ENCODE measurements at places on chromosomes 1 and 21.

- no peak for DNase-seq
Measured at GRCh38 chr1:27884006-27884954, 11.9 kb downstream of the THEMIS2 start.

DNA sequence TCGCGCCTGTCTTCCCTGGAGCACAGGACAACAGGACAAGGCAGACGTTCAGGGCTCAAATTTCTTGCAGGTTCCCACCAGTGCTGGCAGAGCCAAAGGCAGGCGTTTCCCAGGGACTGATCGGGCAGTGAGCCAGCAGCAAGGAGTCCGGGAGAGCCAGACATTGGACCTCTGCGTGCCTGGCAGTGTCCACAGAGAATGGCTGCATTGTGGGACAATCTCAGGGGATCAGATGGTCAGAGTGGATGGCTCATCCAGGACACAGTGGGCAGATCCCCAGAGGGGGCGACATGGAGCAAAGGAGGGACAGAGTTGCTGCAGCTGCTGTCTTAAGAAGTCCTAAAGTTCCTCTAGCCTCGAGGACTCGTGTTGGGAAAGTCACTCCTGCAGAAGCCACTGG, 4.6 kb downstream of the TMEM63A start:
- no peak for DNase-seq

- no peak for DNase-seq
Measured at GRCh38 chr1:184527402-184527801, 140.6 kb downstream of the C1orf21 start.

- no peak for DNase-seq
Measured at GRCh38 chr1:225981714-225982113, 17.4 kb downstream of the SDE2 start.

DNA sequence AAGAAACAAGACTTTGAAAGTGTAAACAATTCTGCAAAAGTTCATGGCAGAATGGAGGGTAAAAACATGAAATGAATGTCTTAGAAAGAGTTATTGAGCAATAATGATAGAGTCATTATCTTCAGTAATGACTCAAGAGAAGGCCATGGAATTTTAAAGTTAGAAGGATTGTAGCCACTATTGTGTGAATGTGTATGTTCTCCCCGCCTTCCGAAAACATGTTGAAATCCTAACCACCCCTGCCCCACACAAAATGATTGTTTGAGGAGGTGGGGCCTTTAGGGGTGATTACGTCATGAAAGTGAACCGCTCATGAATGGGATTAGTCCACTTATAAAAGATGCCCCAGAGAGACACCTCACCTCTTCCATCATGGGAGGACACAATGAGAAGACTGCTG, 93.8 kb upstream of the CCDC190 start:
- DNase-seq: no peak

GRCh38 chr1:168087696-168088095, 49.0 kb downstream of the GPR161 start:
- DNase-seq: no peak

GRCh38 chr1:40650075-40650474, 15.4 kb downstream of the RIMS3 start:
- DNase-seq: no peak

GRCh38 chr1:233180641-233181364, 114.7 kb downstream of the PCNX2 start:
- DNase-seq: no peak

DNA sequence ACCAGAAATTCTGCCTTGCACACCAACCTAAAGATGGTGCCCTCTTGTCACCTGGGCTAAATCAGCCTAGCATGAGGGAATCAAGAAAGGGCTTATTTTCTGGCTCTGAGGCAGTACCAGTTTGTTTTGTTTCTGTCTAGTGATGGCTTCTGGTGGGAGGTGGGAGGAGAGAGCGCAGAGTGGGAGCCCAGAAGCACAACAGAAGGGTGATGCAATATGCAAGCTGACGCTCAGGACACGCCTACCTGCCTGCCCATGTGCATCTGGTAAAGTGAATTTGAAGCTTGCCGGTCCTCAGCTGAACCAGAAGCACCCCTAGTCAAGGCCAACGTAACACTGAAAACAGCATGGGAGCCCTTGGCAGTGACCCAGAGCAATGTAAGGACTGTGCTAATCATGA, 138.4 kb upstream of the TIAM1 start:
- DNase-seq: no peak

DNA sequence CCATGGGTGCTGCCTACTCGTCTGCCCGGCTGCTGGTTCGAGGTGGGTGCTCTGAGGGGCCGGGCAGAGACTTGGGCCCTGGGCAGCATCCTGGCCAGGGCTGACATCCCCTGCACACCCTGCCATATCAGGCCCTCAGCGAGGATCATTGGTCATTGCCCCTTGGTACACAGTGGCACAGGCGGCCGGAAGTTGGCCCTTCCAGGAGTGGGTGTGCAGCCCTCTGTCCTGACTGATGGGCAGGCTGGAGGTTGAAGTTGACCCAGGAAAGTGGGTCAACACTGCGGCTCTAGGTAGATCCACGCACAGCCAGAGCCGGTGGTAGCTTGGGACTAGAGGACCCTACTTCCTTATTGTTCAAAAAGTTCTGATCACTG, 72.9 kb downstream of the TRIM11 start:
- DNase-seq: no peak

GRCh38 chr21:31974454-31974985, 101.7 kb downstream of the HUNK start:
- no peak for DNase-seq

DNA sequence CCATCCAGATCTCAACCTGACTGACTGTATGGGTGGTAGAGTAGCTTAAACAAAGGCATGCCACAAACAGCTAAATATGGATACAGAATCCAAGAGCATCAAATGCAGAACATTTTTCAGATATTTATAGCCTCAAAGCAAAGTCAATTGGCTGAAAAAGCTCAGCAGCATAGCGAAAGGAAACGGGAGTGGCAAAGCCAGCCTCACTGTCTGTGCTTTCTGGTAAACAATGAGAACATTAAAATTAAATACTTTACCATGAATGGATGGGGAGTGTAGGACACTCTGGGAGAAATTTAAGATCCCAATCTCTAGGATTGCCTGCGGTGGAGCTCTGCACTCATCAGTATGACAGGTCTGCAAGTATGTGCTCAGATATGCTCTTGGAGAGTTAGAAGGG, 4.4 kb downstream of the RASAL2 start:
- DNase-seq: no peak

DNA sequence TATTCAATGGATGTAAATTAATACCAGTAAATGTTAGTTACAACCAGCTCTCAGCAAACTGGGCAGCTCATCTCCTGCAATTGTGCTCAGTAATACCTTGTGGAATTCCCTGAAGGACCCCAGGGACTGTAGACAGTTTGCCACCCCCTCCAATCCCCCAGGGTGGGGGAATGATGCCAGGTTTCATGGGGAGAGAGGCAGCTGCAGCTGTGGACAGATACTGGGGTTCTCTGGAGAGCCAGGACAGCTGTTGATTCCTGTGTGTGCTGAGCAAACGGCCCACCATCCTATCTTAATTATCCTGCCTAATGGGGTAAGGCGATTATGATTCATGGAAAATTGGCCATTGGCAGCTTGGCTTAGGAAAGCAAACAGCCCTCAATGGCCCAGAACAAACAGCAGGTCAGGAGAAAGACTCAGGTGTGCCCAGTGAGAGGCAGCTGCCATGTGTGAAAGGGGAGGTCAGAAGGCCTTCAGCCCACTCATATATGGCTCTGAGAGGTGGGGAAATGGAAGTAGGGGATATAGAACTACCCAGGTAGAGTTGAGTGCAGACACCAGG, 148.9 kb upstream of the CTTNBP2NL start:
- DNase-seq: no peak

GRCh38 chr1:233373226-233373625, 45.7 kb downstream of the MAP3K21 start:
- no peak for DNase-seq

- no peak for DNase-seq
Measured at GRCh38 chr1:23370709-23371584, 1.3 kb upstream of the ZNF436 start.

- DNase-seq: no peak
Measured at GRCh38 chr1:115440733-115441132, 102.7 kb upstream of the NGF start.

DNA sequence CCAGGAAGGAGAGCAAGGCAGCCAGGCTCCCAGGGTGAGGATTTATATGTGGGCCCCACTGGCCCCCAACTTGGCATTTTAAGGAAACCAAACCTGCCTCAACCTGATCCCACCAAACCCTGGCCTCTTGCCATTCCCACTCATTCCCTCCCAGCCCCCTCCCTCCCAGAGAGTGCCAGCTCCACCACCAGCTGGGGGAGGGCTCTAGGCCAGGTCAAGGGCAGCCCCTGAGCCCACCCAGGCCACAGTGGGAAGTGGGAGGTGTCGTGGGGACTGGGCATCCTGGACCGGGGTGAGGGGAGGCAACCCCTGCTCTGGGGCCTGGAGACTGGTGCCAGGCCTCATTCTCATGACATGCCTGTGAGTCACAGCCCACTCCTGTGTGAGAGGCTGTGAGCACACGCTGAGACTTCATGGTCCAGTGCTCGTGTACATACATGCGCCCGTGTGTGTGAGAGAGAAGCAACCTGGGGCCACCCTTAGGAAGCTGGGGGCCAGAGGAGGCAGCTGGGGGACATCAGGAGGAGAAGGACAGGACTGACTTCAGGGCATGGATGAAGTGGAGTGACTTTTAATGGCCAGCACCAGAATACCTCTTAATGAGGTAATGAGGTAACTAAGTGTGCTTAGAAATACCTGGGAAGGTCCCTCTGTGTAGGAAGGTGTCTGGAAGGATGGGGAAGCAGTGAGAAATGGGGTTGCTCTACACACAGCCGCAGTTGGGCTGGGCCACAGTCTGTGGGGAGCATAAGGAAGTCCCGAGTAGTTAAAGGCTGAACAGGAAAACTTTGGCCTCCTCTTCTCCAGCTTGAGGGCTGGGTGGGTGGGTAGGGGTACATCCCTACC, at the start of gene S100A2:
Gene S100A2, minus strand, starts transcription at position 316 of the 846 bp plus-strand sequence. CDS start 1,967 bp downstream, outside the sequence.
- DNase-seq: no peak

DNA sequence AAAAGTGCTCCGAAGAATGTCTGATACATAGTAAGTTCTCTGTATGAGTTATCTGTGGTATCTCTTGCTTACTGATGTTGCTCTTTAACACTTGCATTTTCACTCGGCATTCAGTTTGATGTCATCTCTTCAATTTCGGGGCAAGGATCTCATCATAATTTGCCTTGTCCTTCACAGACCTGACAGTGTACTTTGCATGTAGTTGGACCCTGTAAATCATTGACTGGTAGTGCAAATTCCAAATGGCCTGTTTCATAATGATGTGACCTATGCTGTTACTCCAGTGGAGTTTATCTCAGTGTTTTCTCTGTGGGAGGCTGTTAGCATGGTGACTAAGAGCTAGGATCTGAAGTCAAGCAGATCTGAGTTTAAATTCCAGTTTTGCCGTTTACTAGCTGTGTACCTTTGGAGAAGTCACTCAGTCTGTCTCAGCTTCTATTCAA, 34.2 kb upstream of the ABCD3 start:
- no peak for DNase-seq
